Heart left ventricle (tissue), 16 donors: ENCODE measurements at places on chromosomes 6 and 20. TPM values are rescaled to one million over a fixed set of nuclear protein-coding genes. Genes with fewer than 3 reads are reported as not detected.

DNA sequence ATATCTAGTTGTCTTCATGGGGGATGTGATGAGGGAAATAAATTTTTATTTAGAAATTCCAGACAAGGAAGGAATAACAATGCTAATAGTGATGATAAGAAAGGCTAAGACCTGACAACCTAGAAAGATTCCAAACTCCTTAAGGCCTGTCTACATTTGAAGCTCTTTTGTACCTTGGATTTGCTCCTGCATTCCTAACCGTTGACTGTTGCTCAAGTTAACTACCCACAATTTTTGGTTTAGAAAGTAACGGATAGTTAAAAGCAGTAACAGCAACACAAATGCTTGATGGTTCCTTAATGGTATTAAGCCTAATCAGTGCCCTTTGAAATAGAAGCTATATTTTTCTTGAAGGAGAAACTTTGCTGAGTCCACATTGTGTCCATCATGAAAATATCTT, 52.9 kb downstream of the TRMT11 start:
- no peaks in the 10 kb centered on the region for H3K27me3 ChIP-seq
- H3K27ac ChIP-seq: no peak overlapping the region
- H3K36me3 ChIP-seq: peaks cover 22% of the 10 kb centered on the region
- DNase-seq: no peak
- no peaks in the 10 kb centered on the region for H3K4me1 ChIP-seq

GRCh38 chr20:47748069-47748468, 37.2 kb downstream of the SULF2 start:
- H3K27ac ChIP-seq: no peak overlapping the region
- no peaks in the 10 kb centered on the region for H3K27me3 ChIP-seq
- H3K4me3 ChIP-seq: no peak overlapping the region
- no peak for DNase-seq
- H3K36me3 ChIP-seq: no peaks in the 10 kb centered on the region

DNA sequence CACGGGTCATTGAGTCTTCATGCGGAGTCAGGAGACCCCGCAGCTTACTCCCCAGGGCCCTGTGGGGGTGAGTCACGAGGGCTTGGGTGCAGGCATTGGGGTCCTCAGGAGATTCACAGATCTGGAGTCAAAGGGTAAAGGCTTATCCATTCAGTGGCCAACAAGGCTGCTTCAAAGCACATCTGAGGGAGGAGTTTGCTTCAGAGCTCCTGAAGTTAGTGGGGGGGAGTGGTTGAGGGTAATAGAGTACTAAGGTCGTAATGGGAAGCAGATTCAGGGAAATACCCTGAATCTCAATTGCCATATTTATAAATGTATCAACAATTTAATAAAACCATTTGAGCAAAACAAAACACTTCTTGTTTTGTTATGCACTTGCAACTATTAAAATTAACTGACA, 37.3 kb downstream of the SH3BGRL2 start:
- H3K4me3 ChIP-seq: no peak overlapping the region
- no peak overlapping the region for H3K27ac ChIP-seq
- no peaks in the 10 kb centered on the region for H3K27me3 ChIP-seq
- H3K36me3 ChIP-seq: no peaks in the 10 kb centered on the region
- peaks cover 5% of the 10 kb centered on the region for H3K4me1 ChIP-seq

GRCh38 chr6:135331002-135331401, 149.9 kb downstream of the MYB start:
- H3K4me1 ChIP-seq: no peaks in the 10 kb centered on the region
- no peak for DNase-seq
- no peaks in the 10 kb centered on the region for H3K27me3 ChIP-seq
- H3K27ac ChIP-seq: no peak overlapping the region
- peaks cover 4% of the 10 kb centered on the region for H3K36me3 ChIP-seq

DNA sequence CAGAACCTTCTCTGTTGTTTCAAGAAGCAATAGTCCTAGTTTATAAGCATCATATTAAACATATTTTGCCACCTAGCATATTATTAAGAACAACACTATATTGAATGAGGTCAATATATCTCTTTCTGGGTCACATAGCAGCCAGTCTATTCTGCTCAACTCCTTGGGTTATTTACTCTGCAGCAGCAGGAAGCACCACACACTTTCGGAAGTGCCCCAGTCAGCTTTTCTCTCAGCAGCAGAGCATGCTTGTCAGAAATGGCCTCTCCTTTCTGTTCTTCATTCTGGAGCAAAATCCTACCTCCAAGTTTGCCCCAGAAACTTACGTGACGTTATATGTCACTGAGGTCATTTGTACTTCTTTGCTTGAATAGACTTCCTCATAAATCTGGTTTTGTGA, 22.7 kb downstream of the CFAP206 start:
- no peak overlapping the region for H3K4me3 ChIP-seq
- H3K27ac ChIP-seq: no peak overlapping the region
- no peaks in the 10 kb centered on the region for H3K4me1 ChIP-seq
- H3K27me3 ChIP-seq: no peaks in the 10 kb centered on the region
- DNase-seq: no peak

GRCh38 chr6:30763618-30764489, 19.5 kb upstream of the IER3 start:
- peak overlapping the region; percentile 92 for H3K27ac ChIP-seq
- H3K36me3 ChIP-seq: no peaks in the 10 kb centered on the region
- H3K27me3 ChIP-seq: no peaks in the 10 kb centered on the region
- no peak overlapping the region for H3K4me3 ChIP-seq
- no peak for DNase-seq

- peak overlapping the region; percentile 34 for H3K27ac ChIP-seq
- H3K4me3 ChIP-seq: no peak overlapping the region
- peaks cover 12% of the 10 kb centered on the region for H3K4me1 ChIP-seq
These were observed 223.4 kb downstream of the FOXC1 start for GRCh38 chr6:1832844-1833787.

GRCh38 chr6:100665041-100665380, 200.3 kb upstream of the SIM1 start:
- no peak overlapping the region for H3K27ac ChIP-seq
- H3K27me3 ChIP-seq: no peaks in the 10 kb centered on the region
- H3K4me1 ChIP-seq: no peaks in the 10 kb centered on the region
- no peak for DNase-seq

GRCh38 chr6:143570147-143570853, 58.8 kb upstream of the FUCA2 start:
- H3K4me1 ChIP-seq: no peaks in the 10 kb centered on the region
- no peaks in the 10 kb centered on the region for H3K27me3 ChIP-seq
- DNase-seq: no peak
- no peaks in the 10 kb centered on the region for H3K36me3 ChIP-seq

DNA sequence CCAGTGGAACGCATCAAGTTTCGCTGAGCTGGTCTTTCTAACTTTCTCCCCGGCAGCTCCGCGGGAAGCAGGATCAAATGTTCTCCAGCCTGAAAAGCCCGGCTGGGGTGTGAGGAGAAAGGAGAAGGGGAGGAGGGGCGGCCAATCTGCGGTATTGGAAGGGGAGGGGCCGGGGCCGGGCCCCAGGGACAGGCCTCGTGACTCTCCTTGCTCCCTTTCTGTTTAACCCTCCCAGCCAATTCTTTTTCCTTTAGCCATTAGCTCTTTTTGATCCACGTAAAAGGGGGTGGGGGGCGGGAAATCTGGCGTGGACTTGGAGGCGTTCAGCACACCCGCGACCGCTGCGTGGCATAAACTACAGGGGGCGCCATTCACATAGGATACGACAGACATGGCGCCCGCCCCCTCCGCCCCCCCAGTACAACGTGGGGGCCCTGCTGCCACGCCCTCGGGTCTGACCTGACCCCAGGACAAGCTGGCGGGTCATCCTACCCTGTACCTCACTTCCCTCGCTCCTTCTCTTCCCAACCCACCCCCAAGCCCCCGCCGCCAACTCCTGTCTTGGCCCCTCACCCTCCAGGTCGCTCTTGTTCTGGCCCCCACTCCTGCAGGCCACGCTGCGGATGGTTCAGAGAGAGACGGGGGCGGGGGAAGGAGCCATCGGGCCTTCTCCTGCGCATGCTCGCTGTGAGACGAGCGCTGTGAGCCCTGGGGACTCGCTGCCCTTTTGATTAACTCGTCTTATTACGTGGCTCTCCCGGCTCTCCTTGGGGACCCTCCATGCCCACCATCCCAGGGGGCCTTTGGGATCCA, 7.8 kb upstream of the MDGA1 start:
- peaks cover 4% of the 10 kb centered on the region for H3K4me1 ChIP-seq
- H3K27me3 ChIP-seq: no peaks in the 10 kb centered on the region
- no peaks in the 10 kb centered on the region for H3K36me3 ChIP-seq
- H3K27ac ChIP-seq: peak overlapping the region; percentile 82
- peak; percentile 86 for DNase-seq

NRN1 gene
- total RNA-seq: 9.7 TPM

FBXO9 gene
- 15.4 TPM for total RNA-seq
